ENCODE measurements at places on chromosomes 16 and 17.

GRCh38 chr16:31695667-31696066 lies 168.0 kb downstream of the AHSP start:
- DNase-seq: no peak

GRCh38 chr17:62119373-62119772 lies 54.3 kb upstream of the MED13 start:
- DNase-seq: no peak

DNA sequence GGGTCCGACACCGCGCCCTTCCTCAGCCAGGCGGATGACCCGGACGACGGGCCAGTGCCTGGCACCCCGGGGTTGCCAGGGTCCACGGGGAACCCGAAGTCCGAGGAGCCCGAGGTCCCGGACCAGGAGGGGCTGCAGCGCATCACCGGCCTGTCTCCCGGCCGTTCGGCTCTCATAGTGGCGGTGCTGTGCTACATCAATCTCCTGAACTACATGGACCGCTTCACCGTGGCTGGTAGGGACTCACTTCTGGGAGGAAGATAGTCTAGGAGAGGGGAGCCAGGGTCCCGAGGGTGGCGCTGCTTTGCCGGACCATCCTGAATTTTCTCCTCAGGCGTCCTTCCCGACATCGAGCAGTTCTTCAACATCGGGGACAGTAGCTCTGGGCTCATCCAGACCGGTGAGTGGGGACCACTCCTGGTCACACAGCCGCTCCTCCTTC lies 601 bp downstream of the SPNS1 start:
- DNase-seq: no peak

- no peak for DNase-seq
These were observed 56.3 kb upstream of the HNF1B start for GRCh38 chr17:37801171-37801570.

GRCh38 chr17:76567634-76568432 lies 17.8 kb downstream of the ST6GALNAC2 start:
- no peak for DNase-seq

DNA sequence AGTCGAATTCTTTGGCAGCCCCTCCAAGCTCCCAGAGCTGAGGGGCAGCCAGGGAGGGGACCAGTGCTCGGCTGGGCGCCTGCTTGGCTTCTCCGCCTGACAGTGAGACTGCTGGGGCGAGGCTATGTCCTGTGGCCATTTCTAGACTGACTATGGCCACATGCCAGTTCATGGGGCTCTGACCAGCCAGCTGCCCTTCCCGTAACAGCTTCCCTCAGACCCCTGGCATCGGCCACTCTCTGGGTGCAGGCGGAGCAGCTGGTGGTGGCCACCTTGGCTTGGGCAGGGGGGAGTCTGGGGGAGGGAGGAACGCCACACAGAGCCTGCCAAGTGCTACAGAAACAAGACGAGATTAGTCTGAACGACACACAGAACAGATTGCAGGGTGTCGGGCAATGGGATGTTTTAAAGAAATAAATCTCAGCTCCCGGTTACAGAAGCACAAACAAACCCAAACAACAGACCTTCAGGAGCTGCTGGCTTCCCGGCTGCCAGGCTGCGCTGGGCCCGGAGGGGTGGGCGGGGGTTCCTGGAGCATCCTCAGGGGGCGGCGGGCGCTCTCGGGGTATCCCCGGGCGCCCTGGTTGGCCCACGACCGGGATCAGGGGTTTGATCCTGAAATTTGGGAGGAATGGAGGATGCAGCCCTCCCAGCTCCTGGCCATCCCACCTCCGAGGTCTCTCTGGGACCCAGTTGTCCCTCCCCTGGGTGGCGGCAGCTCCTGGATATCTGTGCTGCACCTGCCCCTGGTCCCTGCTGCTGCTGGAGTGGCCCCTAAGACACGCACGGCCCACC lies 34.5 kb downstream of the TBC1D16 start:
- no peak for DNase-seq

DNA sequence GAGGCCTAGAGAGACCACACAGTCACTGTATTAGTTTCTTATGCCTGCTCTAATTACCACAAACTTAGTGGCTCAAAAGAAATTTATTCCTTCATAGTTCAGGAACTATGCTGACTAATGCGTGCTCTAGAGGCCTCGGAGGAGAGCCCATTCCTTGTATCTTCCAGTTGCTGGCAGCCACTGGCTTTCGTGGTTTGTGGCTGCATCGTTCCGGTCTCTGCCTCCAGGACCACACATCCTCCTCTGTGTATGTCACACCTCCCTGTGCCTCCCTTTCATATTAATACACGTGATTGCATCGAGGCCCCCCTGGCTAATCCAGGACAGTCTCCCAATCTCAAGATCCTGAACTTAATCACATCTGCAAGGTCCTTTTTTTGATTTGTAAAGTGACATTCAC lies 16.9 kb upstream of the MYLK3 start:
- DNase-seq: peak; percentile 84

DNA sequence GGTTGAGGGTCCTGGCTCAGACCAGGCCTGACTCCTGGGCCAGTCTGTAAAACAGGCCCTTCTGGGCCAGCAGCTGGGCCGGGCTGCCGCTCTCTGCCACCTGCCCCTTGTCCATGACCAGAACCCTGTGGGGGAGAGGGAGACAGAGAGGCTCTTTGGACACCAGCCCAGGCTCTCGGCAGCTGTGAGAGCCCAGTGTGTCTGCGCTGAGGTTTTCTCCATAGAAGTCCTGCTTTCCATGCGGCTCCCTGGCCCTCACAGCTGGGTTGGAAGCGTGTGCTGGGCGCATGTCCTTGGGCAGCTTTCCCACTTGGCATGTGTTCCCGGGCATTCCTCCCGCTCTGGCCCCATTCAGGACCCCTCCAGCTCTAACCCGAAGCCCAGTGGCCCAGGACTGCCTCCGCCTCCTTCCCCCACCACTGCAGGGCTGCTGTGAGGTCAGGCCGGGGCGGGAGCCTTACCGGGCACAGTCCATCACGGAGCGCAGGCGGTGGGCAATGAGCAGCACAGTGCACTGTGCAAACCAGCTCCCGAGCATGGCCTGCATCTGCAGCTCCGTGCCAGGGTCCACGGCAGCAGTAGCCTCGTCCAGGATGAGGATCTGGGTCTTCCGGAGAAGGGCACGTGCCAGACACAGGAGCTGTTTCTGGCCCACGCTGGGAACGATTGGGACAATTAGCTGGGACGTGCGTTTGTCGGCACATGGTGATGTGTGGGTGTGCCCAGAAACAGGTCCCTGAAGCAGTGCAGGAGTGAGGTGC lies 73.0 kb downstream of the ABCC6 start:
- DNase-seq: peak; percentile 28

DNA sequence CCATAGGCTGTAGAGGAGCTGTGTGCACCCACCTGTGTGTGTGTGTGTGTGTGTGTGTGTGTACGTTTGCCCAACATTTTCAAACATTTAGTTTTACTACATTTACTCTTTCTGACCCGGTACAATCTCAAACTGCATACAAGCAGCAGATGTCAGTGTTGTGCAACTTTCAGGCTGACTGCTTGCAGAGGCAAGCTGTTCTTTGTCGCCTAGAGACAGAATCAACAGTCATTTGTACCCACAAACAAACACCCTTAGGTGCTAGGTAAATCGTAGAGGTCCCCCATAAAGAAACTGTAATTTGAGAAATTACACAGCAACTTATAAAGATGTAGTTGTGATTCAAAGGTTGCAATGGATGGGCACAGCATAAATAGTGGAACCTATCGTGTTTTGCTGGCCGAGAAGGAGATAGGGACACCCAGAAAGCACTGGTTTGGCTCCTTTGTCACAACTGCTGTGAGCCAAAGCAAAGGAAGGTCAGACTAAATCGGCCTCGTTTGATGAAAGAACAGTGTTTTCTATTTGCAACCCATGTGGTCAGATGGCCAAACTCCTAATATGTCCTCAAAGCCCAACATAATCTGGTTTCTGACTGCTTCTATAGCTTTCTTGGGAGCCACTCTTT lies 478.4 kb downstream of the TOX3 start:
- no peak for DNase-seq

GRCh38 chr17:31561469-31562375 lies 170.2 kb downstream of the RAB11FIP4 start:
- peak; percentile 62 for DNase-seq

GRCh38 chr16:49638673-49639610 lies 217.0 kb downstream of the ZNF423 start:
- DNase-seq: peak; percentile 16

GRCh38 chr16:59758848-59759247 lies 1024.7 kb upstream of the GOT2 start:
- peak; percentile 32 for DNase-seq

DNA sequence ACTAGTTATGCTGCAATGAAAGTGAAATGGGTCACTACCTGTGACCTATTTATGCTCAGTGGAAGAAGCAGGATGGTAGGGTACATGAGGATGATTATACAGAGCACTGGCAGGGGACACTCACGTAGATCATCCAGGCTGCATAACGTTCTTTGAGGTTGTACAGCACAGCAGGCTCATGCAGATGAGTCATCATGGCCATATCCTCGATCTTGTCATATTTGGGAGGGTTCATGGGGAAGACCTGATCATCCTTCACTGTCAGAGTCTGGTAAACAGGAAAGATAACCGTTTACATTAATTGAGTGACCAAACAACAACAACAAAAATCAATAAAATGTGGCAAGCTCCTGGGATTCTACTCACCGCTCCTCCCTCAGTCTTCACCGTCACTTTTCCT lies 2.1 kb downstream of the MYH2 start:
- peak; percentile 4 for DNase-seq

DNA sequence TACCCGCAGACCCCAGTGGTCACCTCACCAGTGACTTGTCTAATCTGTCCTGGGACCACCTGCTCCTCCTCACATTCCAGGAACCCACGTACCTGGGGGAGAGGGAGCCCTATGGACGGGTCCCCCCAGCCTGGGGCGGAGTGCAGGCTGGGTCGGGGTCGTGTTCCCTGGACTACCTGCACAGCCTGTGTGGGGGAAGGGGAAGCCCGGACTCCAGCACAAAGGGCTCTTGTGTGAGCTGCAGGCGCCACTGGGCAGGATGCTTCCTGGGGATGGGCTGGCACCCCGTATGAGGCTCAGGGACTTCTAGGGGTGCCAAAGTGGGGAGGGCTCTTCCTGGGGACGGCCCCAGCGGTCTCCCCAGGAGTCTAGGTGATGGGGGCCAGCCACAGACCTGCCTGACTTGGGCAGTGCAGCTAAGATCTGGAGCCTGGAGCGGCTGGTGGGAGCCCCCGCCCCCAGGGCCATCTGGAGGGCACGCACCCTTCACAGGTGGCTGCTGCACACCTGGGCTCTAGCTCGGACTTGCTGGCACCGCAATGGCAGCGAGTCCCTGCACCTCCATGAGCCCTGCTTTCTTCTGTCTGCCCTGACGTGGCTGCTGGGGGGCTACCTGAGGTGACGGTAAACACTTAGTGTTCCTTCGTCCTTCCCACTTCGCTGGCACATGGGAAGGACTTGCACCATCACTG lies 7.5 kb downstream of the VASN start:
- DNase-seq: no peak

GRCh38 chr16:87762071-87762571 lies 3.7 kb downstream of the KLHDC4 start:
- DNase-seq: no peak

- peak; percentile 23 for DNase-seq
These were observed 15.8 kb downstream of the PLCD3 start for GRCh38 chr17:45116434-45117016.

- peak; percentile 13 for DNase-seq
These were observed 45.0 kb downstream of the SRCIN1 start for GRCh38 chr17:38560503-38561318.

- DNase-seq: peak; percentile 39
These were observed 29.1 kb downstream of the LDHD start for GRCh38 chr16:75087375-75087979.

DNA sequence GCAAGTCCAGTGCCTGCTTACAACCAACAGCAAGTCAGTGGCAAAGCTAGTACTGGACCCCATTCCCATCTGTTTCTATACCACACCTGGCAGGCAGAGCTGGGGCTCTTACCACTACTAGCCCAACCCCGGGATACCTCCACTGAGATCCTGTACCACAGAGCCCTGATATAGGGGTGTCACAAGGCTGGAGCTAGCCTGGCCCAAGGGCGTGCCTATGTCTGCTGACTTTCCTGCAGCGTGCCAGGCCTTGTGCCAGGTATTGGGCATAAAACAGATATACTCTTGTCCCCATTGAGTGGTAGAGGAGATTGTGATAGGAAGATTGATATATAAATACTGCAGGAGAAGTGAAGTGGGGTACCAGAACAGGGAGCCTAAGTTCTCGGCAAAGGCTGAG lies 44.4 kb downstream of the PLD6 start:
- no peak for DNase-seq

DNA sequence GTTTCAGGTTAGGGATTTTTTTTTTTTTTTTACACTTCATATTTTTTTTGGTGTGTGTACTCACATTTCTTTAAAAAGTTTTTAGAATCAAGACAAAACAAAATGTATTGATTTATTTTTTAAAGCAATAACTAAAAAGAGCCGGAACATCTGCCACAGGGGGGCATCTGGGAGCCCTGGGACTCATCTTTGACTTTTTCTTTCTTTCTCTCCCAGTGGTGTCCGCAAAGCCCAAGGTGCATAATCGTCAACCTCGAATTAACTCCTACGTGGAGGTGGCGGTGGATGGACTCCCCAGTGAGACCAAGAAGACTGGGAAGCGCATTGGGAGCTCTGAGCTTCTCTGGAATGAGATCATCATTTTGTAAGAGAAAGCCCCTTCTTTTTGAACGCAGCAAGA lies 36.3 kb downstream of the WWP2 start:
- DNase-seq: no peak

- DNase-seq: no peak
These were observed 4.8 kb upstream of the SREBF1 start for GRCh38 chr17:17841601-17842025.

GRCh38 chr17:82961366-82962162 lies 117.8 kb upstream of the METRNL start:
- no peak for DNase-seq

DNA sequence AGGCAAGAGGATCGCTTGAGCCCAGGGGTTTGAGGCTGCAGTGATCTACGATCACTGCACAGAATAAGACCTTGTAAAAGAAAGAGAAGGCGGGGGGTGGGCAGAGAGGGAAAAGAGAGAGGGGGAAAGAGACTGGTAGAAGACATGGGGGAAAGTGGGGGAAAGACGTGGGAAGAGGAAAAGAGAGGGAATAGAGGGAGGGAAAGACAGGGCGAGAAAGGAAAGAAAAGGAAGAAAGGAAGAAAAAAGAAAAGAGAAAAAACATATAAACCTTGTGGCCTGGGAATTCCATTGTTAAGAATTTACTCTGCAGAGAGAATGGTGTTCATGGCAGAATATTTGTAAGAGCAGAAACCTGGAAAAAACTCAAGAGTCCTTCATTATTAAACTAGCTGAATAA lies 120.4 kb downstream of the RMI2 start:
- DNase-seq: no peak
